Activated T-helper 2 cell treated with anti-CD3 and anti-CD28 coated beads, Interferon-gamma antibody, Interleukin-2, Interleukin-4, amounts not matched to agents 10 μg/mL and 5 μg/mL and 100 μg/mL, durations not matched to agents 14 hours and 24 hours and 36 hours (primary cell): ENCODE measurements at places on chromosomes 13 and 19. TPM values are rescaled to one million over a fixed set of nuclear protein-coding genes. Genes with fewer than 3 reads are reported as not detected.

The NXNL1 gene
- not detected in 2 replicates for total RNA-seq

The ZNF582 gene
- 1.3 and 1.4 TPM in 2 replicates for total RNA-seq

The NTF4 gene
- total RNA-seq: not detected in 2 replicates

DNA sequence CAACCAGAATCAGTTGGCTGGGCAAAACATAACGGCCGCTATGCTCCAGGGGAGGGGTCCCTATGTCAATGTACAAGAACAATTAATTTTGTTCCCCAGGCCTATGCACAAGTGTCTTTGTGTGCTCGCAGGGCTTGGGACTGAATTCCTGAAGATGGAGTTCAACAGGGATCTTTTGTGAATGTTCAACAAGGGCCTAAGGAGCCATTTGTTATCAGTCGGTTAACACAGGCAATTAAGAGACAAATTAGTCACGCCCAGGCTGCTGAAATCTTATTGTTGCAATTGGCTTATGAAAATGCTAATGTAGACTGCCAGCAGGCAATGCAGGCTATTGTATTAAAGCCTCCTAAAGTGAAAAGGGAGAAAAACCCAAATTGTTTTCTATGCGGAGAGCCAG lies 117.5 kb downstream of the ZNF429 start:
- H3K36me3 ChIP-seq: no peaks in the 10 kb centered on the region
- H3K27ac ChIP-seq: no peak overlapping the region
- H3K27me3 ChIP-seq: no peaks in the 10 kb centered on the region
- H3K4me1 ChIP-seq: no peaks in the 10 kb centered on the region
- DNase-seq: no peak

DNA sequence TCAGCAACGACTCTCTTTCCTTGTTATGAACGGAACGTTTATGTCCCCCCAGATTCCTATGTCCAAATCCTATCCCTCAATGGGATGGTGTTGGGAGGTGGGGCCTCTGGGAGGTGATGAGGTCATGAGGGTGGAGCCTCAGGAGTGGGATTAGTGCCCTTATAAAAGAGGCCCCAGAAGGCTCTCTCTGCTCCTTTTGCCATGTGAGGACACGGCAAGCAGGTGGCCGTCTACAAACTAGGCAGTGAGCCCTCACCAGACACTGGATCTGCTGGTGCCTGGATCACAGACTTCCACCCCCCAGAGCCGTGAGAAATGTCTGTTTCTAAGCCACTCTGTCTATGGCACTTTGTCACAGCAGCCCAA lies 53.2 kb downstream of the EPS15L1 start:
- H3K27ac ChIP-seq: no peak overlapping the region
- H3K4me1 ChIP-seq: peaks cover 2% of the 10 kb centered on the region
- DNase-seq: no peak

The ZNF568 gene
- 4.5 and 6.3 TPM in 2 replicates for total RNA-seq

The PSG6 gene
- not detected in 2 replicates for total RNA-seq

DNA sequence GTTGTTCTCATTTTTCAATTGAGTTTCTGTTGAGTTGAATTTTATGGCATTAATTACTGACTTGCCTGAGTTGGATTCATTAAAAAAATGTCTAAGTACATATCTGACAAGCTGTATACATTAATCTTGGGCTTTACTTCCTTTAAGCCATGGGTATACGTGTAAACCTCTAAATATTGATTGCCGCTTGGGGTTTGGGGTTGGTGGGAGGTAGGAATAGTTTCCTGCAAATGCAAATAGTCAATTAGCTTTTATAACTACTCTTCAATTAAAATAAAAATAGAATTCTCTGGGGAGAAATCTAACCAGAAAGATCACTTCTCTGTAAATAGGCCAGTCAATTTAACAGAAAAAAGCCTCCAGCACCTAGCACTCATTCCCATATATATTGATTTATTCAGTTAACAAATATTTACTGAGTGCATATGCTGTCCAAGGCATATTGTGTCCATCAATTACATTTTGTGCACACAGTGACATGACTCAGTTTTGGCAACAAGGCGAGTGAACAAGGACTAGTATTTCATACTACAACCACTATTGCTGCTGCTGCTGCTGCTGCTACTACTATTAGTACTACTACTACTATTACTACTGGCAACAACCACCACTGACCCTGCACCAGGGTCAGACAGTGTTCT lies 306.8 kb downstream of the RFC3 start:
- DNase-seq: no peak
- H3K4me3 ChIP-seq: no peak overlapping the region
- H3K36me3 ChIP-seq: no peaks in the 10 kb centered on the region
- no peaks in the 10 kb centered on the region for H3K4me1 ChIP-seq
- H3K27me3 ChIP-seq: no peaks in the 10 kb centered on the region

The ZNF780A gene
- 19.9 and 21.3 TPM in 2 replicates for total RNA-seq

DNA sequence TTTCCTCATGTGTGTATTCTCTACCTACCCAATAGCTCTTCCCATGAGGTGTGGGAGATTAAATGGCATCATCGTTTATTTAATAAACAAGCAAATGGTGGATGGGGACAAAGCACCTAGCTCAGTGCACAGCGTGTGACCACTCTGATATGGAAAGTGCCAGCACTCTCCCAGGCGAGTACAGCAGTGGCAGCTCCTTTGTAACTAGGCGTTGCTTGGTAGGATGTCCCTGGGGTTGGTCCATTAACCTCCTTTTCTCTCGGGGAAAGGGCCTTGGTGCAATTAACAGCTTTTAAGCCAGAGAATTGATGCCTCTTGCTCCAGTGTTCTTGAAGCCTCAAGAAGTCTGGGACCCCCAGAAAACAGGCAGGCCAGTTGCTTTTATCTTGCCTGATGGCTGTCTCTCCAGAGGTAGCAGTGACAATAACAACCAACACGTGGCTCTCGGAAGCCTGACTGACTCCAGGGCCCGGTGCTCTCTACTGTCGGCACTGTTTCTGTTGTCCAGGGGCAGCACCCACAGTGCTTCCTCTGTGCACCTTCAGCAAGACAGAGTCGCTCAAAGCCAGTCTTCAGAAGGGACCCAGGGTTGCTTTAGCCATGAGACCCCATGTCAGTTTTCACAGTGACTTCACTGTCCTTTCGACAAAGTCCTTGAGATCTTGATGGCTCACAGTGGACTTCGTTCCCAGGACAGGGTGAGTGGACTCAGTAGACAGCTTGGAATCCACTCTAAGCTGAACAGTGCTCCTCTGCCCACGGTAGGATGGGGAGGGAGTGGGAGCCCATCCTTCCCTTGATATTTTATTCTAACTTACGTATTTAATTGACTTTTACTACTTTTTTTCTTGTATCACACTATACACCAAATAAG lies 33.9 kb upstream of the NPAS1 start:
- DNase-seq: no peak
- H3K4me3 ChIP-seq: no peak overlapping the region
- no peaks in the 10 kb centered on the region for H3K27me3 ChIP-seq
- no peak overlapping the region for H3K27ac ChIP-seq
- peaks cover 5% of the 10 kb centered on the region for H3K4me1 ChIP-seq

The GPR12 gene
- not detected in 2 replicates for total RNA-seq

GRCh38 chr19:10061717-10062310 lies 24.3 kb upstream of the SHFL start:
- no peaks in the 10 kb centered on the region for H3K36me3 ChIP-seq
- no peak for DNase-seq
- H3K27me3 ChIP-seq: peaks cover 3% of the 10 kb centered on the region
- H3K4me1 ChIP-seq: no peaks in the 10 kb centered on the region

DNA sequence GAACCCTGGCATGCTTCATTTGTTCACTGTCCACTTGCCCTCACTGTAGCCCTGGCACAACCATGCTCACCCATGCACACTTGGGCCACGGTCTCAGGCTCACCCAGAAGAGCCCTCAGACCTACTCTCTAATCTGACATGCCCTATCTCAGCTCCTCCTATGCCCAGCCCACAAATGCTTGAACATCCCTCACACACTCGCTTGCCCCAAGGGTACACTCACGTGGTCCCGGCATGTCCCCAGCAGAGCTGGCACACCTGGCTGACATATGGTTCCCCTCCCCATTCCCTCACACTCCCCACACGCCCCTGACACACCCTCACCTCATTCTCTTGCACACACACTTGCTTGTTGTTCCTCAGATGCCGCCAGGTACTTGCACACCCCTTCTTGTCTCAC lies 55.7 kb downstream of the MAP4K1 start:
- H3K4me3 ChIP-seq: no peak overlapping the region
- peaks cover 17% of the 10 kb centered on the region for H3K36me3 ChIP-seq
- DNase-seq: no peak
- no peak overlapping the region for H3K27ac ChIP-seq
- peaks cover 33% of the 10 kb centered on the region for H3K4me1 ChIP-seq
- H3K27me3 ChIP-seq: peaks cover 11% of the 10 kb centered on the region

The DNAJC15 gene
- total RNA-seq: 18.0 and 18.8 TPM in 2 replicates

The LGI4 gene
- 0.27 TPM in 1 of 2 replicates, not detected in the other for total RNA-seq

- no peak for DNase-seq
- peaks cover 3% of the 10 kb centered on the region for H3K4me1 ChIP-seq
- H3K36me3 ChIP-seq: peaks cover 55% of the 10 kb centered on the region
- H3K27ac ChIP-seq: no peak overlapping the region
Measured at GRCh38 chr13:112850273-112850672, 118.7 kb upstream of the MCF2L start.
